ENCODE measurements at places on chromosomes 7 and 10.

- no peak for DNase-seq
Observed at GRCh38 chr7:4136036-4136435, 546.1 kb upstream of the FOXK1 start.

- no peak for DNase-seq
Observed at GRCh38 chr7:119233015-119233414, 1008.5 kb downstream of the ANKRD7 start.

DNA sequence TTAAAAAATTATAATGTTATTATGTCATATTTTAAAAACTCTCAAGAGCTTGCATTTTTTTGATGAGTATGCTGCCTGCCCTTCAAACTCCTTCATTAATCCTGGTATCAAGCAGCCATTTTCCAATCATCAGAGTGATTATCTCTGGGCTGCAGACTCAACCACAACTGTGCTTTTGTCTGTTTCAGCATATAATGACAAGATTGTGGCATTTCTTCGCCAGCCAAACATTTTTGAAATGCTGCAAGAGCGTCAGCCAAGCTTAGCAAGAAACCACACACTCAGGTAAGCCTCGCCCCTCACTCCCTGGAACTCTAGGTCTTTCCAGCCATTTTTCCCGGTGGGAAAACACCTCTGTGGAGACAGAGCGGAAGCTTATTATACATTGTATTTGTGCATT lies 90.0 kb upstream of the STK17A start:
- no peak for DNase-seq

DNA sequence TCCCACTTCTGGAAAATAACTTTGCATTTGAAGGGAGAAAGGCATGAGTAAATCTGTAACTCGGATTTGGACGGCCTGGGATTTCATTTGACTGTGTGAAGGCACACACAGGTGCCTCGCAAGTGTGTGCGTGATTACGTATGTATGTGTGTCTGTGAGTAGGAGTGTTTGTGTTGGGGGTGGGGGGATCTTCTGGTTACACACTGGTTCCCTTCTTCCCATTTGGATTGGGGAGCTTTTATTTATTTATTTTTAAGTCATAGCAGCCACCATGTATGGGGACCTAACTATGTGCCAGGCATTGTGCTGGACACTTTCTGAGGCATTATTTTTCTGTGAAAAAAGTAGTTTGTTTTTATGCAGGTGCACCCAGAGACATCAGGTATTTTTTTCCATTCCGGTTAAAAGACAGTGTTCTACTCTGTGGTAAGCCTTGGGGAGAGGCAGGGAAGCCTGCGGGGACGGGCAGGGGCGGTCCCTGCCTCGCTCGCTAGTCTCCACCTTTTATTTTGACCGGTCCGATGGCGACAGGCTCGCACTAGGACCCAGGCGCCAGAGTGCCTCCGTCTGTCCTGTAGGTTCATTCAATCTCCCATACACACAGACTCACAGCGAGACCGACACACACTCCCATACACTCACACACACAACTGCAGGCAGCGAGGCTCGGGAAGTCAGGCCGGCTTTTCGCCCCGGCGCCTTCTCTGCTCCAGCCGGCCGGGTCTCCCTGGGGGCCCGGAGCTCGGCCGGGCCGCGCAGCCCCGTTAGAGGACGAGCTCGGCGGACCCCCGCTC lies at the start of gene MXI1:
MXI1 (plus strand) TSS at position 595 of the 794 bp plus-strand sequence. CDS start 204 bp downstream, outside the sequence.
- DNase-seq = no peak

GRCh38 chr7:10696064-10696463 lies 277.6 kb upstream of the PHF14 start:
- no peak for DNase-seq

- no peak for DNase-seq
Observed at GRCh38 chr10:52651293-52651692, 121.3 kb downstream of the MBL2 start.

DNA sequence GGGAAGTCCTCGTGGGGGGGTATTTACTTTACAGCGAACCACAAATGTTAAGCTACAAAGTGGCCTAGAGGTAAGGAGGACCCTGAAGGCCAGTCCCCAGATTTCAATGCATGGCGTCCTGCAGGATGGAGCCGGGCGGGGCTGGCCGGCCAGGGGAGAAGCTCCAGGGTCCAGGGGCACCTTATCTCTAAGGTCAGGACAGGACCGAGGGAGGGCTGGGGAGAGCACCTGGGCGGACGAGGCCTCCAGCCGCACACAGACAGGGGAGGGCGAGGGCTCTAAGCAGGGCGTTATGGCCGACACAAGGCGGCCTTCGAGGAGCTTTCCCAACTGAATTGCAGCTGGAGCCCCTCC lies 96.4 kb upstream of the DIP2C start:
- DNase-seq = no peak

DNA sequence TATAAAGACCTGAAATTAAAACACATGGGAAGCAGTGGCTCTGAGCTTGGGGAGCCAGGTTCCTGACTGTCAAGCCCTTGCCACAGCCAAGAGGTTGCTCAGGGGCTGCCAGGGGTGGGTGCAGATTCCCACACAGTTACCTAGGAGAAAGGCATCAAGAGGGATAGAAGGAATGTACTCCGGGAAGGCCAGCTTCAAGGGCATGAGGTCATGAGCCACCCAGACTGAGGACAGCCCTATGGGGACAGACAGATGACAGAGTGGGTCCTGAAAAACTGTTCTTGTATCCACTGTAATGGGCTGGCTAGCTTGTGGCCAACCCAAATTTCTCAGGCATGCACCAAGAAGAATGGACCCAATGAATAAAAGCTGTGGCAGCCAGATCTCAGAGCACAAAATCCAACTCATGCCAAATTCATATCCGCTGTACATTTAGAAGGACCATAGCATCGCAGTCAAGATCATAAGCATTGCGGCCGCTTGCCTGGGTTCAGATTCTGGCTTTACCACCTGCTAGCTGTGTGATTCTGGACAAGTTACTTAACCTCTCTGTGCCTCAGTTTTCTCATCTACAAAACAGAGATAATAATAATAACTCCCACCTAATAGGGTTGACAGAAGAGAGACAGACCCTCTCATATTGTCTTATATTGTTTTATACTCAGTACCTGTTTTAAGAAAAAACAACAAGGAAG lies 44.9 kb upstream of the KCNMA1 start:
- DNase-seq = no peak

DNA sequence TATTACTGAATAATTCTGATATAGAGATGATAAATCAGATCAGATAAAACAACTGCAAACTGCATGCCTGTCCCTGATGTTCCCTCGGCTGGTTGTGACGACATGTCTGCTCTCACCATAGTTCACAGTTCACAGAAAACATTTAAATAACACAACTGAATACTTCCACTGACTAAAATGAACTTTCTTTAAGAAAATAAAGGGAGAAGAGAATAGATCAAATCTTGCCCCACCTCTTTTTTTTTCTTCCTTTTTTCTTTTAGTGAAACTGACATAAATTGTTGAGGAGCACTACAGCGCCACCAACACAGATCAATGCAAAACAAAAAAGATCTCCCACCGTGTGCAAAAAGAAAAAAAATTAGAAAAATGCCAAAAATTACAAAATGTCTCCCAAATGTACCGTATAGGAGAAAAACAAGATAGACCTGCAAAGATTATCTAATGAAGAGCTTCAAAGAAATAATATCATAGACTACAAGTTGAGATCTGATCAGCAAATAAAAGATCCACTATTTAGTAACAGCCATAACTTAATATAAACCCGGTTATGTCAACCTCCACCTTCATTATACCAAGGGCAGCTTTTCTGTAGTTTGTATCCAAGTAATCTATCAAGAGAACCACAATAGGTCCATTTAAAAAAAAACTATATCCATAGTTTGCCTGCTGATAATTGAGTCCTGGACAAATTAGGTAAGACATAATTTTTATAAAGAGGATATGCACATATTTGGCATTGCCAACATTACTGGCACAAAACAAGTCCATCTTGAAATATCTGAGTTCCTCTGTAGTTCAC lies 30.7 kb upstream of the EPC1 start:
- DNase-seq = no peak

DNA sequence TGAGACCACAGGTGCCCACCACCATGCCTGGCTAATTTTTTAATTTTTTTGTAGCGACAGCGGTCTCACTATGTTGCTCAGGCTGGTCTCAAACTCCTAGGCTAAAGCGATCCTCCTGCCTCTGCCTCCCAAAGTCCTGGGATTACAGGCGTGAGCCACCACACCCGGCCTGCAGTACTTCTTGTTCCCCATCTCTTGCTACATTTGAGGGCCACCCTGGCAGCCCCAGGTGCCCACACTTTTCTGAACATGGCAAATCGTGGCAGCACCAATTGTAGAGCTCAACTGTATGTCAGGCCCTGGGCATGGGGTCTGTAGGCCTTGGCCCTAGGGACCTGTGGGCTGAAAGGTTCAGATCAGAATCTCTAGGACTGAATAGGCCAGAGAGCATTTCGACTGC lies 25.1 kb upstream of the LIMK1 start:
- DNase-seq = no peak

DNA sequence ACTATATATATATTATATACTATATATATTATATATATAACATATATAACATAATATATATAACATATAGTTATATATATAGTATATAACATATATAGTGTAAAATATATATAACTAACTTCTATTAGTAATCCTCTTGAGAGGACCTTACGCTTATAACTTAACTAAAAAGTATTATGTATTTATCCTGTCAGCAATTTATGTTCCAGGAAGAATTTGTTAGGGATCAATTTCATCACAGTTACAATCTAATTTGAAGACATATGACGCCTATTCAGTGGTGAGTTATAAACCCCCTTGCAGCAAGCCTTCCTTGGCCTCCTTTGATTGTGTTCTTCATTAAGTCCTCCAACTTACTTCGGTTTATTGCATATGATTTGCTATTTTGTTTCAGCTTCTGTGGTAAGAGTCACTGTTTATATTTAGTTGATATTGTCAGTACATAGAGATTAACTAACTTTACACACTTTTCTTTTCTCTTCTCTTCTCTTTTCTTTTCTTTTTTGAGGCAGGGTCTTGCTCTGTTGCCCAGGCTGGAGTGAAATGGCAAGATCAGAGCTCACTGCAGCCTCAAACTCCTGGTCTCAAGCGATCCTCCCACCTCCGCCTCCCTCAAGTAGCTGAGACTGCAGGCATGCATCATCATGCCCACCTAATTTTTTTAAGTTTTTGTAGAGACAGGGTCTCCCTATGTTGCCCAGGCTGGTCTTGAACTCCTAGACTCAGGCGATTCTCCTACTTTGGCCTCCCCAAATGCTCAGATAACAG lies 59.7 kb downstream of the ANKRD61 start:
- DNase-seq = no peak

DNA sequence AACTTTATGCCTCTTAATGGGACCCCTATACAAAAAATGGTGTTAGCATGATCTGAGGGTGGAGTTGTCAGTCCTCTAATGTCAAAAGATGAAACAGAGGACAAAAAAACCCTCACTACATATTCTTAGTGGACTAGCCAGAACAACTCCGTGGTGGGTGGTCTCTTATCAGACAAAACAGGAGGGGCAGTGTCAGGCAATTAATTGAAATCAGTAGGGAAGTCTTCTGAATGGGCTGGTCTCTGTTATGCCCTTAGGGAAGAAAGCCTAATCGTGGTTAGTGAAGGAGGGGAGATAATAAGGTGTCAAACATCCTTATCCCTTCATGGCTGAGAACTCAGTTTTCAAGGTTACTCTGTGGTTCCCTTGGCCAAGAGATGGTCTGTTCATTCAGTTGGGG lies 909.4 kb downstream of the GRID1 start:
- no peak for DNase-seq

- no peak for DNase-seq
Observed at GRCh38 chr10:102869258-102870198, at the start of gene AS3MT. AS3MT (plus strand) TSS chr10:102869470; CDS start chr10:102869593, 123 bp downstream.

DNA sequence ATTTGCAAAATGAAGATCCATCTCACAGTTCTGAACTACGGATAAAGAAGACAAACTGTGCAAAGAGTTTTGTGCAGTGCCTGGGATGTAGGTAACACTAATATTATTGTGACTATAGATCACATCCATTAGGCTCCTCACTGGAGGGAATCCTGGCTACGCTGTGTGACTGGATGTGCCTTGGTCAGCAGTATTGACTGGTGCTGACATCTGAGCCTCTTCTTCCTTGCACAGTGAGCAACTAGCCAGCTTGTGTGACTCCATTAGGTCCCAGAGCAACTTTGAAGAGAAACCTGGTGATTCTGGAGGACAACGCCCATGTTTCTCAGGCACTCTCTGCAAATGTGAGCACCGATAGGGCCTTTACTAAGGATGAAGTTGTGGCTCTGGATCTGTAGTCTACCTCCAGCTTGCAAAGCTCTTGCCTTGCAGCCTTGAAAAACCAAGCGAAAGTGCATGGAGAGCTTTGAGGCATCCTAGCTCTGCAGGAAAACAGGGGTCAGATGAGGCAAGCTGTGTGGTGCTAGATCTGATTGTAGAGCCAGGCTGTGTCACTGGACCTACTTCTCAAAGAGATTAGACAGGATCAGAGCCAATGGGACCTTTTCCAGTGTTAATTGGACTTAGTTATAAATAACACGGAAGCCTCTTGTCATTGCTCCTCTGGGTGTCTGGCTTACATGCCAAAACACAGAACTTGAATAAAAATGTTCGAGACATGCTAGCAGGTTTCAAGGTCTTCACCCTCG lies 303.6 kb upstream of the LYZL1 start:
- DNase-seq = no peak

DNA sequence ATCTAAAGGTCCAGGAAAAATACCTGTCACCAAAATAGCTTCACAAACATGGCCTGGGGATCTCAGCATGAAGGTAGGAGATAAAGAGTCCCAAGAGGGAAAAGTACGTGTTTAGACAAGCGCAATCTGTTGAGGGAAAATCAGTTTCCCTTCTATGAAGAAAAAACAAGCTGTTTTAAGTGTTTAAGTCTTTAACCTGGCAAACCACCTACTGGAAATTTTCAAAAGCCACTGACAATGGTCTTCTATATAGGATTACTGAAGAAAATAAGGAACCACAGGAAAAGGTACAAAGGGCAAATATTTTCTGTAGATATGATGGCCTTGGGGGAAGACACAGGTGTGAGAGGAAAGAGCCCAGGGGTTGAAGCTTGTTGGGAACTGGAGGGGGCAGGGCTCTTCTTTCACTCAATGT lies 21.2 kb downstream of the ALDH18A1 start:
- no peak for DNase-seq

GRCh38 chr7:110307776-110308175 lies 783.2 kb upstream of the LRRN3 start:
- no peak for DNase-seq

GRCh38 chr10:126240483-126240882 lies 147.8 kb downstream of the ADAM12 start:
- DNase-seq = no peak

DNA sequence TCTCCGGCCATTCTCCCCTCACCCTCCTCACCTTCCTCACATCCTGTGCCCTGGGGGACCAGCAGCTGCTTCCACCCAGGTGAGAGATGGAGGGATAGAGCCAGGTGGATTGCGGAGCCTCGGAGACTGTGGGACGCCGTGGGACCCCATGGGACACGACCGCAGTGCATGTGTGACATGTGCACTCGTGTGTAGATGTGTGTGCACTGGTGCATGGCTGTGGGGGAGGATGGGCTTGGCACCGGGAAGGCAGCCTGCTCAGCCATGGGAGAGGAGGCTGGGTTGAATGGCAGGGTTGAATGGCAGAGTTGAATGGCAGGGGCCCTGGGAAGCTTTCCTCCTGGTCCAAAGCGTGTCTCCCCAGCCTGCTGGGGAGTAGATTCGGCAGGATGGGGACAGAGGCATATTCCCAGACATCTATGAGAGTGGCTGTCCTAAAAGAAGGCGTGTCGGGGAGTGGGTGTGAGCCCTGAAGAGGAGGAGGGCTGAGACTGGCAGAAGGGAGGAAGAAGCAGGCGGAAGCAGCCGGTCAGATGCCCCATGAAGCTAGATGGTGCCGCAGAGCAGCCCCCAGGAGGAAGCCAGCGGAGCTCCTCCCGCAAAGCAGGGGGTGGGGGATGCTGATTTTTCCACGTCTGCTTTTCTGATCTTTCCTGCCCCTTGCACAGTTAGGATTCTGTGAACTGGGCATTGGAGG lies 815 bp downstream of the GIMAP8 start:
- DNase-seq = no peak

GRCh38 chr7:35584990-35585389 lies 109.9 kb downstream of the HERPUD2 start:
- no peak for DNase-seq

Measured in nucleus accumbens (tissue), 56 donors.